ENCODE measurements at places on chromosomes 5 and 9.

DNA sequence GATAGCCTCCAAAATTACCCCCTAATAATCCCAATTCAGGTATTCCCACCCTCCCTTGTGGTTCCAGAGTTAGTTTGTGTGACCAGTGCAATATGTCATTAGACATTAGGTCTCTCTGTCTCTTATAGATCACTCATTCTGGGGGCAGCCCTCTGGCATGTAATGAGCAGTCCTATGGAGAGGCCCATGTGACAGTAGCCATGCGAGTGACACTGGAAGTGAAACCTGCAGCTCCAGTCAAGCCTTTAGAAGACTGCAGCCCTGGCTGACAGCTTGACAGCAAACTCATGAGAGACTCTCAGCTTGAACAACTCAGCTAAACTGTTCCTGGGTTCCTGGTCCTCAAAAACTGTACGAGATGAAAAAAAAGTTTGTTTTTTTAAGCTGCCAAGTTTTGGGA, 54.0 kb upstream of the HSPB3 start:
- DNase-seq = no peak

DNA sequence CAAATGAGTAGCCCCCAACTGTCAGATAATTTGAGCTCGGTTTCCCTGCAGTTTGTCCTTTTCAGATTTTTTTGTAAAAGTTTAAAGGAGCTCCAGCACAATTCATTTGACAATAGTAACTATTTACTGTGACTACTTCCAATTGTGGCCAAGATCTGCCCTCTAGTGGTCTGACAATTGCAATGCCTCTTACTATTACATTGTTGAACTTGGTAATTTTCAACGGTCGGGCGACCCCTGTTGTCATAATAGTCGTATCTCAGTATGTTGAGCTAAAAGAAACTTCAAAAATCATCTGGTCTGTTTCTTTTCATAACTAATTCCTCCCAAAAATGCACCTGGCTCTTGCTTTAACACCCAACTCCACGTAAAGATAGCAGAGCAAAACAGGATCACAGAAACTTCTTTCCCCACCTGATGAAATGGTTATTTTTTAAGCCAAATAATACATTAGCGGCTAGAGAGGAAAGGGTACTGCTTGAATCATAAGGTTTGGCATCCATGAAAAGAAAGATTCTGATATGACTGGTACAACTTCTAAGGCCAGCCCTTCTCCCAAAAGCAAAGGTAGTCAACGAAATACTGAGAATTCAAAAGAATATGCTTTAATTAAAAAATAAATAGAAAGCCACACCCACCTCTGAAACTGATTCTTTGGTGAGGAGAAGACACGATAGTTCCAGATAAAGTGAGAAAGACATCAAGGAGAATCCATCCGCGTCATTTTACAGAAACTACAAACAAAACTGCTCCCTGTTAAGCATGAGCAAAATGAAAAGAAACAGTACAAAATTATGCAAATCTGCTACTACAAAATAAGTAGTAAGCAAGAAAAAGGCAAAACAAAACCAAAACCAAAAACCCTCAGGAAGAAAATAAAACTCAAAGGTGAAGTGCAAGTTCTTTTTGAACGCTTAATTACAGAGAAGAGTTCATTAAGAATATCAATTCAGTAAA, 76.9 kb upstream of the HTR4 start:
- DNase-seq = peak; percentile 89

GRCh38 chr5:121024416-121025311, 560.6 kb downstream of the PRR16 start:
- DNase-seq = no peak

- DNase-seq = no peak
Measured at GRCh38 chr5:142597546-142598337, 88.1 kb downstream of the FGF1 start.

- no peak for DNase-seq
Measured at GRCh38 chr9:110258690-110259091, 2.4 kb upstream of the TXN start.

GRCh38 chr9:99305820-99306811, 84.0 kb downstream of the SEC61B start:
- DNase-seq = no peak

- no peak for DNase-seq
Measured at GRCh38 chr5:142913728-142914338, 143.7 kb downstream of the ARHGAP26 start.

- no peak for DNase-seq
Measured at GRCh38 chr9:14203356-14204056, 110.4 kb downstream of the NFIB start.

DNA sequence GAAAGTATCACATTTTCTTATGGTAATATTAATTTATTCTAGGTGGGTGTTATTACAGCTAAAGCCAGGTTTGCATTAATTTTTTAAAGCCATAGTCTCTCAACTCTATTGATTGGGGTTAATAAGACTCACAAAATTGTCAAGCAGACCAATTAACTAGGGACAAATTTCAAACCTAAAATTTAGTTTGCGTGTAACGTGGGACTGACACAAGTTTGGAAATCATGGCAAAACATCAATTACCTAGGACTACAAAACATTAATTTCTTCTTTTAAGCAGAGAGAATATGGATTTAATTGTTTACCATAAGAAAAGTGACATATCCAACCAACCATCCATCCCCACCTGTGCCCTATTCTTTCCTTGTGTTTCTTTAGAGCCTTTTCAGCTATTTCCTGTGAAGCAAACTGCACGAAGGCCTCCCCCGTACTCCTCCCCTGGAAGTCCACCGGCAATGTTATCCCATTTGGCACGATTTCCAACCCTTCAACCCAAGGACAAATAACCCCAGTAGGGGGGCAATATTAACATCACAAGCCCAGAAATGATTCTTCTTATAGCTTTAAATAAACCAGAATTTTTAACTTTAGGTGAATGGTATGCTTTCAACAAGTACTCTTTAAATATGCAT, 4.4 kb downstream of the HNRNPH1 start:
- DNase-seq = no peak

GRCh38 chr5:83092619-83093018, 15.3 kb downstream of the XRCC4 start:
- no peak for DNase-seq

GRCh38 chr5:366541-367357, 45.2 kb downstream of the AHRR start:
- DNase-seq = no peak

- DNase-seq = no peak
Measured at GRCh38 chr9:94140418-94140780, 56.1 kb downstream of the PTPDC1 start.

DNA sequence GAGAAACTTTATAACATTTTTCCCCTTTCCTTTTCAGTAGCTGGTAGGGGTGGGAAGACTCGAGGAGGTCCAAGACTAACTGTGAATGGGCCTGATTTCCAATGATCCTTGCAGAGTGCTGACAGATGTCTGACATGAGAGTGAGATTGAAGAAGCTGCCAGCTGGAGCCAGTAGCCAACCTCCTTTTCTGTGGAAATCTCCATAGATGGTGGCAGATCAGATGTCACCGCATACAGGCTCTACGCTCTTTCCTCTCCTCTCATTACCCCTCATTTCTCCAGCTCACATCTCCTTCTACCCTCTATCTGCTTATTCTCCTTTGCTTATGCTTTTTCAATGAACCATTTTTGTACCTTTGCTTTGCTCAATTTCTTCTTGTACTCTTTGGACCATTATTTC, 395.2 kb upstream of the TNC start:
- DNase-seq = no peak

DNA sequence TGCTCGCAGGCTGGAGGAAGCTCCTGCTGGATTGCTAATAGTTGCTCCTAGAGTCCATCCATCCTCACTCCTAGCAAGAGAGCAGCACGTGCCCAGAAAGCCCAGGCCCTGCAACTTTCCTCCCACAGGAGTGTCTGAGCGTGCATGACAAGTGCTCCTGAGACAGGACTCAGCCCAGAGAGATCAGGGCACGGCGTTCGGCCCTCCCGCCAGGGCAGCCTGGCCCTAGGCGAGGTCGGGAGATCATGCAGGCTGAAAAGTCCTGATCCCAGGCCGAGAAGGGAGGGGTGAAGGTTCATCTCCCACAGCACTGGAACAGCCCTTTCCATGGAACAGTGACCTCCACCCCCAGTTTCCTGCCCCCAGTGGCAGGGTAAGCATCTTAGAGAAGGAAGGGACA, 94.8 kb downstream of the ROR2 start:
- no peak for DNase-seq

- no peak for DNase-seq
Measured at GRCh38 chr9:86577420-86578333, 223.5 kb upstream of the TUT7 start.

GRCh38 chr5:125140855-125141254, 394.4 kb upstream of the ZNF608 start:
- peak; percentile 16 for DNase-seq

All from NCI-H748 treated with DMSO at 0.1 percent for 48 hours (cell line).